ENCODE measurements at places on chromosomes 1 and 21.
A peak's percentile ranks its signal among the peaks of the same experiment; 100 is the strongest.

- DNase-seq = peak; percentile 80
These were observed 11.4 kb downstream of the DOCK7 start for GRCh38 chr1:62676611-62677356.

DNA sequence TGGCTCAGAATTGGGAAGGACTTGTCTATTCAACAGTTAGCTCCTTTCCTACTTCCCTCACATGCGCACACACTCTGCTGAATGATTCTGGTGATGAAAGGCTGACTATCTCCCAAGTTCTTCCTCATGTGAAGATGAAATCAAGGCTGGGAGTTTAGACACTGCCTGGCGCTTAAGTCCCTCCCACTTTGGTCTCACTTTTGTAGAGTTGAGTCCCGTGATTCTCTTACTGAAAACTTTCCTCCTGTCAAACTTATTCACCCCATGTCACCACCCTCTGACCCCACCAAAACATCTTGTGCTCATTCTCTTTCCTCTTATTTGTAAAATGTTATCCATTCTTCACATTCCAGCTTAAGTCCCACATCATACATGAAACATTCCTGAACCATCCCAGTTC lies 8.4 kb upstream of the MRPS6 start:
- peak; percentile 53 for DNase-seq

- no peak for DNase-seq
These were observed 41.9 kb downstream of the NPHP4 start for GRCh38 chr1:5950201-5950895.

- DNase-seq = no peak
These were observed 166.6 kb downstream of the DYRK1A start for GRCh38 chr21:37532868-37533780.

GRCh38 chr1:14071581-14071980 lies 371.6 kb downstream of the PRDM2 start:
- no peak for DNase-seq

DNA sequence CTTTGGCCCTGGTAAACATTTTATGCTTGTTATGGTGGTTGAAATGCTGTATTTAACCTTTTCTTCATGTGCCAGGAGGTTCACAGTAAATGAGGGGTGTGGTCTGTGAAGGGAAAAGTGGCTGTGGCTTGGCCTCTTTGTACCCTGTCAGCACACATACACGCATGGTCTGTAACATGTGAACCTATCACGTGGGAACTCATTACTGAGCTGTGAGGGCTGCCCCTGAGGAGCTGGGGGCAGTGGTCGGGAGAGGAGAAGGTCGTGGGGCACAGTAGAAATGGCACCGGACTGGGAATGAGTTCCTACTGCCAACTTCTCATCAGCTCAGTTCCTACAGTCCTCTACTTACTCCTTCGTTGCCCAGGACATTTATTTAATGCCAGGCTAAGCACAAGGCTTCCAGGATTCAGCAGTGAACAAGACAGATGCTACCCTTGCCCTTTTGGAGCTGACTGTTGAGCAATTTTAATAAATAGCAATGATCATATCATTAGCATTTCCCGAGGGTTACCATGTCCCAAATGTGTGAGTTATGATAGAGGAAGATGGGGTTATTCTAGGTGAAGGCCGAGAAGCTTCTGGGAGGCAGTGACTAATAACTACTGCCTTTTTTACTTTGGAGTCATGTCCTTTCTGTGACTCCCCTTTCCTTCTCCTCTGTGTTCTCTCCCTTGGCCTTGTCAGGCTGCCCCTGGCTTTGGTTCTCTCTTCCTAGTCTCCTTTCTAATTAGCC lies 38.8 kb downstream of the DDR2 start:
- DNase-seq = peak; percentile 89

GRCh38 chr1:80274256-80274655 lies 1267.7 kb upstream of the ADGRL4 start:
- DNase-seq = no peak

DNA sequence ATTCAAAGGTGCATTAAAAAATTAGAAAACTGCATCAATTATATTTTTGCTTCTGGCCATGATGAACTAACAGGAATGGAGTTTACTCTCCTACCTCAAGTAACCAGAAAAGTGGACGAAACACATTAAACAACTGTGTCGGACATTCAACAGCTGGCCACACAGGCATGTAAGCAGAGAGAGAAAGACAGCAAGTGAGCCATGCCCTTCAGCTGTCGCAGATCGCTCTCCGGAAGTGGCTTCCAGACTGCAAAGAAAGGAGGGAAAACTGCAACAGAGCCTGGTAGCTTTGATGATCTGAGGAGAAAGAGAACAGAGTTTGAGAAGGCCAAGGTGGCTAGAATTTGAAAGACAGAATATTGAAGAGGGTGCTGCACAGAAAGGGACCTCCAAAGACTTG lies 557.2 kb downstream of the MATN1 start:
- DNase-seq = no peak

DNA sequence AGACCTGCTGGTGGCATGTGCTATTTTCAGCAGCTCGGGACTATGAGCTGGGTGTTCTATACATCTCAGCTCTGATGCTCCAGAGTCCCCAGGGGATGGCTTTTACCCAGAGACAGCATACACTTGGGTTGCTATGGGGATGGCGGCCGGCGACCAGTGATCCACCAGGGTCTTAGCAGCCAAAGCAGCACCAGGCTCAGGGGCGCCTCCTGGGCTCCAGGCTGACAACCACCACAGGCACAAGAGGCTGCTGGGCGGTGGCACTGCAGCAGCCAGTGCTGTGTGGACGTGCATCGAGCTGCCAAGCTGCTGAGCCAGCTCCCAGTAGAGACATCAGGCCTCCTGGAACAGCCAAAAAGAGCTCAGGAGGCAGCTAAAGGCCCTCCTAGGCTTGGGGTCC lies 37.6 kb upstream of the CLSTN1 start:
- no peak for DNase-seq

DNA sequence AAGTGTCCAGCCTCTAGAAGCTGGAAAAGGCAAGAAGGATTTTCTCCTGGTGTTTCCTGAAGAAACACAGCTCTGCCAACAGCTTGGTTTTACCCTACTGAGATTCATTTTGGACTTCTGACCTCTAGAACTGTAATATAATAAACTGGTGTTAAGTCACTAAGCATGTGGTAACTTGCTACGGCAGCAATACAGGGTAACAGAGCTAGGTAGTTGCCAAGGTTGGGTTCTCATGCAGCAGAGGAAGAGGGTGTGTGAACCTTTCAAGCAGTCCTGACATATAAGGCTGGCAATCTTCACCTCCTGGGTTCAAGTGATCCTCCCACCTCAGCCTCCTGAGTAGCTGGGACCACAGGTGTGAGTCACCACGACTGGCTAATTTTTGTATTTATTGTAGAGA lies 36.0 kb downstream of the GNG4 start:
- no peak for DNase-seq

GRCh38 chr1:191695865-191696264 lies 462.4 kb upstream of the RGS18 start:
- DNase-seq = no peak

DNA sequence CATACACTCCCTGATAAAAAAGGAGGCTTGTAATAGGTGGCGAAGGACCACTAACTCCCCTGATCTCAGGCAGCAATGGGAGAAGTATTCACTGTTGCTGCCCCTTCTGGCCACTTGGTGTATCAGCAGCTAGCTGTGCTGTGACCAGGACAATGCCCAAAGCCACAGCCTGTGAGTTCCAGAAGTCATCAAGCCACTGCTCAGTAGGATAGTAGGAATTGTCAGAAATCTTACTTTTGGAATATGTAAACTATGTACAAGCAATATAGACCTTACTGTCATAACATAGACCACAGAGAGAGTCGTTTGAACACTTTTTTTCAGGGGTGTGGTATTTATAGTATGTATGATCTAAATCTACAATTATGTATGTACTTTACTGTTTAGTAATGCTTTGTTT lies 248.3 kb upstream of the CAMK1G start:
- DNase-seq = peak; percentile 25

GRCh38 chr21:31724552-31724951 lies 7.4 kb downstream of the SCAF4 start:
- no peak for DNase-seq

- no peak for DNase-seq
These were observed 75.8 kb downstream of the ALPL start for GRCh38 chr1:21585037-21585436.

- no peak for DNase-seq
These were observed 315.5 kb upstream of the DEPDC1 start for GRCh38 chr1:68812333-68812732.

DNA sequence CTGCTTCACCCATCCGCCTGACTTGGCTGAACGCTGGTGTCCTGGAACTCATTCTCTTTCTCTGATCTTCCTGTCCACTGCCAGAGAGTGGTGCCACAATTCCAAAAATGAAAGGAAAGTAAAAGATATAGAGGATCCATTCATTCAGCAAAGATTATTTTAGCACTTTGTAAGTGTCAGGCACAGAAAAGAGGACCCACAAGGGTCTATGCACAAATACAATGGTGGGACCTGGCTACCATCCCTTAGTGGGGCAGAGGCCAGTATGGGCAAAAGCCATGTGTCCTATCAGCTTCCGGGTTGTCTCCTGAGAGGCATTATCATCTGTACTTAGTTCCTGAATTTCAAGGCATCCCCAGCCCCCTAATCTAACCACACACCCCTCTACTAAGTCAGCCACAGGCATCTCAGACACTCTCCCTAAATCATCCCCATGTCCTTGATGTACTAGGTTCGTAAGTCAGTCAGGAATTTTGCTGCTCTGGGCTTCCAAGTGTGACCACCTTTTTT lies 19.0 kb downstream of the SSR2 start:
- DNase-seq = peak; percentile 83

DNA sequence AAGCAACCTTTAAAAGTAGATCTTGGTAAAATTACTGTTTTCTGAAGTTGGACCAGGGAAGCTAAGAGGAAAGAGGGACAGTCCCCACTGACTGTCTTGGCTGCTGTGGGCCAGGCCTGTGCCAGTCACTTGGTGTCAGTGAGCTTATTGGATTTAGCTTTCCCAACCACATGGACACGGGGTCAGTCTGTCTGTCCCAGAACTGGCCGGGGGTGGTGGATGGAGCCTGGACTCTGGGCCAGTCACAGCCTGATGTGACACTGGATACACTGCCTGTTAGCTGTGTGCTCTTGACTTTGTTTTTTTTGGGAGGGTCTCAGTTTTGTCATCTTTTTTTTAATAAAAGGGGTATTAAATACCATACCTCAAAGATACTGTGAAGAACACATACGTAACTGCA lies 96.7 kb downstream of the GALNT2 start:
- DNase-seq = no peak

GRCh38 chr1:178606839-178607238 lies 93.9 kb downstream of the TEX35 start:
- no peak for DNase-seq

DNA sequence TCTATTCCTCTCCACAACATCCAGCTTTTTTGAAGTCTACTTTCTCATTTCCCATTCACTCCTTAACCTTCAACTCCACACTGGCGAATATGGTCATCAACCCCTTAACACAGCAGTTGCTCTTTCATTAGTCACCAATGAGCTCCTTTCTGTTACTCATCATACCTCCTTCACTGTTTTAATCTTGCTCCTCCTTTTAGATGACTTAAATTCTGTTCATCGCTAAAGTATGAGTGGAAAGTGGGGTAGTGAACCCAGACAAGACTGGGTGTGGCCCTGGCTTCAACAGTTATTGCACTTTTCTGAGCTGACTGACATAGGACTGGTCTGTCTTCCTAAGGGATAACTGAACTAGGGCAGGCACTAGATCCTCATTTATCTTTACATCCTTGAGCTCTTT lies 51.3 kb downstream of the AKT3 start:
- peak; percentile 88 for DNase-seq

GRCh38 chr1:224639426-224639975 lies 23.4 kb downstream of the CNIH3 start:
- DNase-seq = no peak

GRCh38 chr1:207833381-207833780 lies 77.5 kb downstream of the CD34 start:
- no peak for DNase-seq

- DNase-seq = no peak
These were observed 39.9 kb upstream of the IFNAR2 start for GRCh38 chr21:33189824-33190223.

- DNase-seq = no peak
These were observed 68.8 kb upstream of the BMP8A start for GRCh38 chr1:39422614-39423013.

DNA sequence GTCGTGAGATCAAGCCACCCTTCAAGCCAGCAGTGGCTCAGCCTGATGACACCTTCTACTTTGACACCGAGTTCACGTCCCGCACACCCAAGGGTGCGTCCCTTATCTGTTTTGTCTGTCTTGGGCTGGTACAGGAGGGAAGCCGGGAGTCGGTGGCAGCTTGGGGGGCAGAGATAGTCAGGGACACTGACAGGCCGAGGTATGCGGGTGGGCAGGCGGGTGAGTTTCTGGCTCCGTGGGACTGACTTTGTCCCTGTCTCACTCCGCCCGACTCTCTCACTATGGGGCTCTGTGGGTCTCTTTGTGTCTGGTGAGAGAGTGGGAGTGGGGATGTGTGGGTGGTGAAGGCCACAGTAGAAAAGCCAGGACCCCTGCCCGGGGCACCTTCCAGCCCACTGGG lies 27.4 kb downstream of the RPS6KA1 start:
- no peak for DNase-seq

GRCh38 chr1:230150615-230151014 lies 83.6 kb downstream of the GALNT2 start:
- DNase-seq = no peak

DNA sequence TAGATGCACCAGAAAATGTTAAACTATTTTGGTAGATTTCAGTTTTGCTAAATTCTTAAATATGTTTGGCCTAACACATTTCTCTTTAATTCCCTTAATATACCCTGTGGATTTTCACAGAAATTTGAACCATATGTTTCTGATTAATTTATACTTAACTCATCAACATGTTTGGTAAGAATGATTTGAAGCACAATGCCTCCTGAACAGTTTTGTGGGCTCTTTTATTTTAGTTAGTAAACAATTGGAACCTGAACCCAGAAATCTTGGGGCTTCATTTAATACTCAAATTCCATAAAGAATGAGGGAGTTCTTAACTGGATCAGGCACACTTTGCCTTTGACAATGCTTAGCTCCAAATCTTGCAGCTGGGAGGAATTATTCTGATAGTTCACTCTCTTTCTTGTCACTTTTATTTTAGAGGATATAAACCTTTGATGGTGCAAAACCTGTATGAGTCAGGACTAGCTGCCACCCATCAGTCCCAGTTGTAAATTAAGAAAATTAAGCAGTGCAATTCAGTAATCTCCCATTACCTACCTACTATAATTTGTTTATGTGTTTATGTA lies 24.6 kb upstream of the LYPLAL1 start:
- no peak for DNase-seq

GRCh38 chr1:50833216-50833615 lies 126.9 kb downstream of the FAF1 start:
- no peak for DNase-seq

GRCh38 chr21:21968810-21969209 lies 970.6 kb downstream of the NCAM2 start:
- DNase-seq = no peak

DNA sequence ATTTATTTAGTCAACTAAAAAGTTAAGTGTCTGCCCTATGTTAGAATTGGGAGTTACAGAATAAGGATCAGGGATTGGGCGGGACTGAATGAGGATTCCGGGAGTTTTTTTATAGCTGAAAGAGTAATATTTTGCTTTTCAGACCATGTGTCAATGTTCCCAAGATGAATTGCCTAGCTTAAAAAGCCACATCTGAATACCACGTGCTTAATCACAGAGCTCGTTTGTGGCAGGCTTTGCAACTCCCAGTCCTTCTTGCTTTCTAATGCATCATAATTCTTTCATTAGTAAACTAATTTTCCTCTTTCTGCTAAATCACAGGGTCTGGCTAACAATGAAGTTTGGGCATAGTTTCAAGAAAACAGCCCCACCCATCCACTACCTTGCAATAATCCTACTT lies 4.2 kb upstream of the BCL10 start:
- DNase-seq = peak; percentile 75

GRCh38 chr1:94236630-94237290 lies 624 bp downstream of the ARHGAP29 start:
- peak; percentile 43 for DNase-seq
